ENCODE measurements at places on chromosomes 12 and 14. TPM values are rescaled to one million over a fixed set of nuclear protein-coding genes. Genes with fewer than 3 reads are reported as not detected.

- DNase-seq, result no peak
These were observed 356.0 kb downstream of the DUSP6 start for GRCh38 chr12:88996200-88996788.

Gene TC2N
- 132 TPM for total RNA-seq

DNA sequence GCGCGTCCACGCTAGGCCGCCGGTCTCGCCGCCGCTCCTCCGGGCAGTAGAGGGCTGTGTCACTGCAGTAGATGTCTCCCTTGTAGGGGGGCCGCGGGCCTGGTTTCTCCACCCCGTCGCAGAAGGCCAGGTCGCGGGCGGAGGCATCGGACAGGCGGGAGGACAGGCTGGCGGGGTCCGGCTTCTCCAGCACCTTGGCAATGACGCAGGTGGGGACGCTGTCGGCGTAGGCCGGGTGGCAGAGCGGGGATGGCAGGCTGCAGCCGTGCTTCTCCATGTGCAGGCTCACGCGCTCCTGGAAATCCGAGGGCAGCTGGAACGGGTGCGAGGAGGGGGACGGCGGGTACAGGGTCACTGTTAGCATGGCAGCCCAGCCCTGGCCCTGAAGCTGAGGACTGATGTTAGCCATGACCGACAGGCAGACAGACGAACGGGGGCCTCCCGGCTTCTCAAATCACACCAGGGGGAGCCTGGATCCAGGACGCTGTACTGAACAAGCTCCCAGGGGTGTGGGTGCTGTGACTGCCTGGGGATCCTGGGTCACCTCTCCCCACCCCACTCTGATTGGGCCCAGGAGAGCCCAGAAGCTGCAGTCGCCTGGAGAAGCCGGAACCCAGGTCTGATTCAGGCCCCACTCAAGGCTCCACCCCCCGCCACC lies 48.1 kb downstream of the BEGAIN start:
- no peak for DNase-seq

GRCh38 chr12:52947738-52948423 lies 1.0 kb upstream of the KRT18 start:
- no peak for DNase-seq

- no peak for DNase-seq
These were observed 12.8 kb upstream of the ZDHHC22 start for GRCh38 chr14:77154421-77154820.

DNA sequence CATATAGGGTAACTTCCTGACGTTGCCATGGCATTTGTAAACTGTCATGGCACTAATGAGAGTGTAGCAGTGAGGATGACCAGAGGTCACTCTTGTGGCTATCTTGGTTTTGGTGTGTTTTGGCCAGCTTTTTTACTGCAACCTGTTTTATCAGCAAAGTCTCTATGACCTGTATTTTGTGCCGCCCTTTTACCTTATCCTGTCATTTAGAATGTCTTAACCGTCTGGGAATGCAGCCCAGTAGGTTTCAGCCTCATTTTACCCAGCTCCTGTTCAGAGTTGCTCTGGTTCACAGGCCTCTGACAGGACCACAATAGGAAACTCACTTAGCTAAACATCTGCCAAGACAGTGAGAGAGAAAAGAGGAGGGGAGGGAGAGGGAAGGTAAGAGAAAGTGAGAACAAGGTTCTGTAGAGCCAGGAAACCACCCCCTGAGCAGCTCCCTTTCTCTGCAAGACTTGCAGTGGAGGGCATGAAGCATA lies 64.8 kb upstream of the PLEKHG3 start:
- DNase-seq, result no peak

GRCh38 chr14:36667679-36668078 lies 6.0 kb downstream of the PAX9 start:
- DNase-seq, result no peak

Gene PTPN6
- total RNA-seq, result 63.9 TPM

Gene PNN
- 109 TPM for total RNA-seq

DNA sequence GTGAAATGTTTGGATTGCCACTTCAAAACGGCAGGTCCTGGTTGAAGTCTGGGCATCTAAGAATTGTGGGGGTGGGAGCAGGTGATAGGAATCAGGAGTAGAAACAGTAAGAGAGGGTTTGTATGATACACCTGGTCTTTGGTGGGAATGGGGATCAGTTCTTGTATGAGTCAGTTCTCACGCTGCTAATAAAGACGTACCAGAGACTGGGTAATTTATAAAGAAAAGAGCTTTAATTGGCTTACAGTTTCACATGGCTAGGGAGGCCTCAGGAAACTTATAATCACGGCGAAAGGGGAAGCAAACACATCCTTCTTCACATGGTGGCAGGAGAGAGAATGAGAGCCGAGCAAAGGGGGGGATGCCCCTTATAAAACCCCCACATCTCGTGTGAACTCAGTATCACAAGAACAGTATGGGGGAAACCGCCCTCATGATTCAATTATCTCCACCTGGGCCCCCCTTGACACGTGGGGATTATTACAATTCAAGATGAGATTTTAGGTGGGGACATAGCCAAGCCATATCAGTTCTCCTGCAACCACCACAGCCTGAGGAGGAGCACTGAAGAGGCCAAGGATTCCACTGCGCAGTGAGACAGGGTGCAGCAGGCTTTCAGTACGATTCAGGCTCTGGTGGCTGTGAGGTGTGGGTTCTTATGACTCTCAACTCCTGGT lies 52.1 kb downstream of the DRAM1 start:
- no peak for DNase-seq

- DNase-seq, result no peak
These were observed 34.9 kb upstream of the CERS5 start for GRCh38 chr12:50201987-50202521.
